ENCODE measurements at places on chromosomes 6 and 20. TPM values are rescaled to one million over a fixed set of nuclear protein-coding genes. Genes with fewer than 3 reads are reported as not detected.

ULBP3 gene
- total RNA-seq, result 0.65 TPM

OR2W1 gene
- total RNA-seq, result not detected

GJE1 gene
- total RNA-seq, result not detected

GGTLC1 gene
- total RNA-seq, result not detected

GRCh38 chr20:4036351-4036750, 21.0 kb upstream of the RNF24 start:
- no peak for DNase-seq

- no peak for DNase-seq
Observed at GRCh38 chr20:49633643-49634042, 65.7 kb upstream of the PTGIS start.

DNA sequence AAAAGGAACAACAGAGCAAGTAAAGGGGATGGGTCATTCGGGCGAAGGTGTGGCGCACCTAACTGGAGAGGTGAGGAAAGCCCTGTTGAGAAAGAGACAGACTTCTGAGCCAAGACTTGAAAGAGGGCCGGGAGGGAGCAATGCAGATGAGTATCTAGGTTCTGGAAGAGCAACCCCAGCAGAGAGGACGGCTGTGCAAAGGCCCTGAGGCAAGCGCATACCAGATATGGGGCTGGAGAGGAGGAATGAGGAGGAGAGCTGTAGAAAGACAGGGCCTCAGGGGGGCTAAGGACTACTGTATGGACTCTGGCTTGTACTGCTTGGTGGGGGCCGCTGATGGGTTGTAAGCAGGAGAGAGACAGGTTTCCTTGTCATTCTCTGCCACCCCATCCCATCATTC, 21.9 kb downstream of the TRERF1 start:
- no peak for DNase-seq

GRCh38 chr6:26197636-26197932, 110.4 kb downstream of the HFE start:
- no peak for DNase-seq

GRCh38 chr6:41256383-41256782, 28.2 kb downstream of the TREML4 start:
- DNase-seq, result peak; percentile 39

DNA sequence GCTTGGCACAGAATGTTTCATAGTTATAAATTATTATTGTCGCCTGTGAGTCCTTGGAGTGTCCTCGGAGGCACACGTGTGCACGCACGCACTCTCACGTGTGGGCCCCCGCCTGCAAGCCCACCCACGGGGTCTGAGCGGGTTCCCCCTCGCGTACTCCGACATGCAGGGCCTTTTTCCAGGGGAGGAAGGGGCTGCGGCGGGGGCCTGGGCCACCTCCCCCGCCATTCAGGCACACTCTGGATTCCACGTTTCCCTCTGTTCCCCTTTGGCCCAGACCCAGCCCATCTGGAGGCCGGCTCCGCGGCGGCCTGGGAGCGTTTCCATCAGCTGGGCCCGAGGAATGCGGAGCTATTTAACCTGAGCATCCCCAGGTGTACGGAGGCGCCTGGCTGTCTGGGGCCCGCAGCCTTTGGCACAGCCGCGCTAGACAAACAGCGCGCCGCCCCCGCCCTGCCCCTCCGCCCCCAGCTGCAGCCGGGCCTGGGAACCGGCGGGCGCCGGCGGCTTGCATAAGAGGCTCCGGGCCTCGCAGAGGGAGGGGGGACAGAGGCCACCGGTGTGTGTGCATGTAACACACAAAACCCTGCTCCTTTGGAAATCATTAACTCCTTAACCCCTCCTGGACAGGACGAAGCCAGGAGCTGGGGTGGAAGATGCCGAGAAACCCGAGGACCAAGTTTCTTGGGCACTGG, 3.3 kb downstream of the ID1 start:
- no peak for DNase-seq

Data from esophagus muscularis mucosa (tissue), 4 donors.